GM13977 (cell line): ENCODE measurements at places on chromosomes 1 and 21.

GRCh38 chr1:109383854-109384253, 13.9 kb downstream of the SORT1 start:
- no peak for DNase-seq

DNA sequence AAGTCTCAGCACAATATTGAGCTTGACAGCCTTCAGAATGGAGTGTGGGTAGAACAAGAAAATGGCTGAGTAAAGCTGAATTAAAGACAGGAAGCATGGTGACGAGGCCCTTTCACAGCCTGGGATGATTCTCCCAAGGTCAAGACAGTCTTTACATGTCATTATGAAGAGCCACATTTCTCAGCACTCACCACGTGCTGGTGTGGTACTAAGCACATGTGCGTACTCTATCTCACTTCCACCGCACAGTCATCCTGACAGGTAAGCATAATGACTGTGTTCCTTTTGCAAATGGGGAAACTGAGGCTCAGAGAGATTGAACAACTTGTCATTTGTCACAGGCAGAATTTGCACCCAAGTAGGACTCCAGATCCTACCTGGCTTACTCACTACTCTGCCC, 92.8 kb upstream of the COA6 start:
- no peak for DNase-seq

GRCh38 chr21:46543306-46543705, 61.6 kb downstream of the S100B start:
- no peak for DNase-seq

- no peak for DNase-seq
Measured at GRCh38 chr1:165840423-165840822, 13.0 kb downstream of the UCK2 start.

DNA sequence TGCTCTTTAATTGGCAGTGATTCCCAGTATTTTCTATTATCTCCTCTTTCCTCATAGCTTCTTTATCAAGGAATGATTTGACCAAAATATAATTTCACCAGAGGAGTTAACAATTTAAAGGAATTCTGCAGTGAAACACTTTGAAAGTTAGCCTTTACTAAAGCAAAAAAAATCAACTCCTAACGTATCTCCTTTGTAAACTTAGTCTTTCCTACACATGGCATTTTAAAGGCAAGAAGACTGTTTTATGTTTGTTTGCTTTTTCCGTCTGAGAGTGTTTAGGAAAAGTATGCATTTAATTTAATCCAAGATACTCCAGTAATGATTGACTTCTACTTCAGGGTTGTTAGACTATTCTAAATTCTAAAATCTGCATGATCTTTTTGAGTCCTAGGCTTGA, 15.9 kb downstream of the ATP6V1G3 start:
- no peak for DNase-seq

DNA sequence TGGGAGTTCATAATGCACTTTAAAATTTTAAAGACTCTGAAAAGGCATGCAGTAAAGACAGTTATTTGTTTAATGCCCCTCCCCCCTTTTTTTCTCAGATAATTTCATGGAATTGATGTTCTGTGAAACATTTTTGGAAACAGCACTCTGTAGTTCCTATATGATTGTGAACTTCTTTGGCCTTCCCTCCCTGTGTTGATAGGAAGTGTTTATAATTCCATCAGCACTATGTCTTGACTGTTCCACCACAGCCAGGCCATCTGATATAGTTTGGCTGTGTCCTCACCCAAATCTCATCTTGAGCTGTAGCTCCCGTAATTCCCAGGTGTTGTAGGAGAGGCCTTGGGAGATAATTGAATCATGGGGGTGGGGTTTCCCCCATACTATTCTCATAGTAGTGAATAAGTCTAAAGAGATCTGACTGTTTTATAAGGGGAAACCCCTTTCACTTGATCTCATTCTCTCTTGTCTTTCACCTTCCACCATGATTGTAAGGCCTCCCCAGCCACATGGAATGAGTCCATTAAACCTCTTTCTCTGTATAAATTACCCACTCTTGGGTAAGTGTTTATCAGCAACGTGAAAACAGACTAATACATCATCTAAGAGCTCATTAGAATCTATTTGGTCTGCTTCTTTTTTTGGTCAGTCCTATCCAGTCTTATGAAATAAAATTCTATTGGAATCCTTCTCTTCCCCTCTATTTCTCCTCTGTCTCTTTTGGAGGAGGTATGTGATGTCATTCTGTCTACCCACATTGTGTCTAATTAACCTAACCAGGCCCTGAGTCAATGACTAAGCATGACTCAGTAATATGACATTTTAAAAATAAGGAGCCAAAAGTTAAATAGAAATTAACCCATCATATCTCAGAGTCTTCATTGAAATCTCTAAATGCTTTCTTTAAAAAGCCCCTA, 8.9 kb downstream of the CCDC185 start:
- no peak for DNase-seq

DNA sequence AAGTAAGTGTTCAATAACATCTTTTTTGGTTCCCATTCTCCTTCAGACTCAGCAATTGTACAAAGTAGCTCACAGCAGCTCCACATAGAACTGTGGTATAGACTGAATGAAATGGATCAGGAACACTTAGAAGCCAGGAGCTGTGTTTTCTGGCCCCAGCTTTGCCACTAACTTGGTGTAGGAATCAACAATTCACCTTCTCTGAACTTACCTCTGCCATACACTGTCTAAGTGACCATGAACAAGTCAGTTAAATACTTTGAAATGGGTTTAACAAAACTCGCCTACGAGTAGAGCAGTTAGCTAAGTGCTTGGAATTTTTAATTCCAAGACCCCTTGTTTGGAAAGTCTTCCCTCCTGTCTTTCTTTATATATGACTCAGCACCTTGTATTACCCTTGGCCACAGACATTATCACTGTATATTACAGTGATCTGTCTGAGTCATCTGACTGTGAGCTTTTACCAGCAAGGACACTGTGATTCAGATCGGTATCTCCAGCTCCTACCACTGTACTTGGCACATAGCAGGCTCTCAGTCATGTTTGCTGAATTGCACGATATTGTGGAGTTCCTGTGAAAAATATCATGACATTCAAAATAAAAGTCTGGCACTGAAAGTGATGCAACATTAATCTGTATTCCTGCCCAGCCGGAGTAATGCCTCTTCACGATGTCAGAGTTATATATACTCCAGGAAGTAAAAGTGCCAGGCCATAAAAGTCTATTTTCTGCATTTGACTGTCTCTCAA, 101.7 kb upstream of the BEND5 start:
- DNase-seq = no peak

GRCh38 chr1:229859026-229859425, 208.0 kb upstream of the GALNT2 start:
- DNase-seq = no peak

DNA sequence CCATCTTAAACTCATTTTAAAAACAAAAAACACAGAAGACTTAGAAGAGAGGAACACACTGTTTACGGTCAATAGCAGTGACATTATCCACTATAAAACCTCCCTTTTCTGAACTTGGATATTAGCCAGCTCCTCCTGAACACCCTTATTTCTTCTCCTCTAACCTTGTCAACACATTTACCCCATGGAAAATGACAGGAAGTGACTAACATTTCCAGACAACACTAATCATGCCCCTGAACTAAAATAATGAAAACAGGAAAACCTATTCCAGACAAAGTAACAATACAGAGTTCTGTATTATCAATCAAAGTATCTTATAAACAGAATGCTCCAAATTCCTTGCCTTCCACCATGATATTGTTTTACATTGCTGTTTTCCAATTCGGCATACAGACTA, 45.3 kb downstream of the PALMD start:
- no peak for DNase-seq
